Inflammatory macrophage treated with lipopolysaccharide for 4 hours (primary cell): ENCODE measurements at places on chromosomes 5 and 9.

GRCh38 chr5:161535762-161536161, 10.8 kb downstream of the GABRB2 start:
- DNase-seq: no peak

GRCh38 chr9:33202552-33203201, 35.5 kb upstream of the B4GALT1 start:
- peak; percentile 57 for DNase-seq

DNA sequence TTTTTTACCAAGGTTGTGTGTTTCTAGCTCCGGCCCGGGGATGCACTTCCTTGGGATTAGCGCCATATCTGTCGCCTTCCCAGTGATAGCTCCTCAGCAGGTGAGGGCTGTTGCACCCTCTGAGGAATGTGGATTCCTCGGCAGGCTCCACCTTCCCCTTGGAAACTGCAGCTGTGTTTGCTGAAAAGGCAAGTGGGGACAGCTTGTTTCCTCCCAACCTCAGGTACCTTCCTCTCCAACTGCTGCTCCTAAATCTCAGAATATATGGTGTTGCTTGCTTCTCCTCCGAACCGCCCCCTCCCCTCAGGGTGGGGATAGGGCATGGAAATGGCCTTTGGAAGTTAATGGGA, 1.3 kb downstream of the SLC1A1 start:
- DNase-seq: no peak

DNA sequence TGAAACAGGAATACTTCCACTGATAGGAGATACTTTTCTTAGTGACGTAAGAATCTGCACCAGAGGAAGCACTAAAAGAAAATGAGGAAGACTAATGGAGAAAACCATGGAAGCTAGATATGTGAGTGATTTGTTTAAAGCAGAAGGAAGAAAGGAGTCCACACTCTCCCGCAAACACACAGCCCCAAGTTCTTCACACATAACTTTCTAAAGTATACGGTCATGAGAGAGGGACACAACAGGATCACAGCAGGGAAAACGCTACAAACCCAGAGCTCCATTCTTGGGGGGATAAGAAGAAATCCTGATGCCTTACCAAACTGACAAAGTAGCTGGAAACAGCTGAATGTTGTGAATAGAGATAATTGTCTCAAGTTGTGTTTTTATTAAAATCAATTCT, 222.2 kb upstream of the TMEM161B start:
- DNase-seq: no peak

GRCh38 chr9:116452634-116453033, 234.5 kb upstream of the TRIM32 start:
- DNase-seq: peak; percentile 24

GRCh38 chr5:62144401-62145022, 161.5 kb upstream of the KIF2A start:
- no peak for DNase-seq

DNA sequence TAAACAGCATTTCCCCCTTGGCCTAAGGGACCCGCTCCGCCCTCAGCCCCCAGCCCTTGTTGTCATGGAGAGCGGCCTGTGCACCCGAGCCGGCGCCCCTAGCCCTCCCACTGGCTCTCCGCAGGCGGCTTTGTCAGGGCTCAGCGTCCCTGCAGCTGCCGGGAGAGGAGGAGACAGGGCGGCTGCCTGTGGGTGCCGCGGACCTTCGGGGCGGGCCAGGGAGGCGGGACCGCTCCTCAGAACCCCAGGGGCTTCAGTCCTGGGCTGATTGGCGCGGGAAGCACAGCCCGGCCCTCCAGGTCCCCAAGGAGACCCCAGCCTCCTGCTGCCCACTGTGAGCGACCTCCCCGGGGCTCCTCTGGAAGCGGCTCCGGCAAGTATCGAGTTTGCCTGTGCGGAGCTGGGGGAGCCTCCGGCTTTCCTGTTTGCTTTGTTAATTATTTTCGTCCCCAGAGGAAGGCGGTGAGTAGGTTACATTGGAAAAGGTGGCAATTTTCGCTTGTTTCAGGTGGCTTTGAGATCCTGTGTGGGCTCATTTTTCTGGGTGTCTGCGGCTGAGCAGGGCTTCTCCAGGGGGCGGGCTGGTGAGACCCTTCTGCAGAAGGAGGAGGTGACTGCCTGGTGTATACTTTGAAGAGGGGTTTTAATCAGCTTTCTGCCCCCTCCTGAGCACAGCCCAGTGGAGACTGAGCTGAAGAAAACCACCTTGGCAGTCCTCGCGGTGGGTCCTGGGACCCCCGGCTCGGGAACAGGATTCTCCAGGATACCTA, at the start of gene FGD3:
FGD3 (plus strand) TSS at position 256 of the 770 bp plus-strand sequence. CDS start 28,734 bp downstream, outside the sequence.
- no peak for DNase-seq

DNA sequence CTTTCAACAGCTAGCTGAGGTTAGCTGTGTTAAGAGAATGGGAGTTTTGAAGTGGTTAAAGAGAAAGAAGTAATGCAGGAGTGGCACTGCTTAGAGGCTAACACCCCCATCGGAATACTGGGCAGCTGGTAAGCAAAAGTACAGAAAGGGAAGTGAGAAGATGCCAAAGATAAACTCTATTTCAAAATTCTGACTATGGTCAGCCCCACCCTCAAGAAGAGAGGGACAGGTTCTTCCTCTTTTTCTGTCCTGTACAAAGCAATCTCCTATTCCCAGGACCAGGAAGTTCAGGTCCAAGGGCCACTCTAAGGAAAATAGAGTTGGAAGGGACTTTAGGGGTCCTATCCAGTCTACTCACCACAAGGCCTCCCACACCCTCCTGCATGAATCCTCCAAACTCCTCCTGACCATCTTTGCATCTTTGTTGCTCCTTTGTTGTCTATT, 45.9 kb upstream of the JAK2 start:
- DNase-seq: peak; percentile 90

DNA sequence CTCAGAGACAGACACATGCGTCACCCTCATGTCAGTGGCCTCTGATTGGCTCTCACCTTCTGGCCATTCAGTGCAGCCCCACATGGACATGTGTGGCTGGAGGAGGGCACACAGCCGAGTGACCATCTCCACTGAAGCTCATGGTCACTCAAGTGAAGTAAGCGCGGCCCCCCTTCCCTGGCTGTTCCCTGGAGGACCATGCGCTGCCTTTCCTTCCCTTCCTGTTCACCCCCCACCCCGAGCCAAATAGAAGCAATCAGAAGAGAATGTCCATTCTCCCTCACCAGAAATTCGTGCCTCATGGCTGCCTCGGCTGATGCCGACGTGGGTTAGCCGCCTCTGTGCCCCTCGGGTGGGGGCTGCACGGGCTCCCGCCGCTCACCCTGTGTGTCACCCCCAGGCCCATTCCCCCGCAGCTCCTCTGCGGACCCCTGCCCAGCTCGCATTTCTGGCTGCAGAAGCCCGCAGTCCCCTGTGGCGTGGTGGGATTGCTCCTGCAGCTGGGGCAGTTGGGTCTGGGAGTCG, 12.5 kb upstream of the COL5A1 start:
- DNase-seq: no peak

DNA sequence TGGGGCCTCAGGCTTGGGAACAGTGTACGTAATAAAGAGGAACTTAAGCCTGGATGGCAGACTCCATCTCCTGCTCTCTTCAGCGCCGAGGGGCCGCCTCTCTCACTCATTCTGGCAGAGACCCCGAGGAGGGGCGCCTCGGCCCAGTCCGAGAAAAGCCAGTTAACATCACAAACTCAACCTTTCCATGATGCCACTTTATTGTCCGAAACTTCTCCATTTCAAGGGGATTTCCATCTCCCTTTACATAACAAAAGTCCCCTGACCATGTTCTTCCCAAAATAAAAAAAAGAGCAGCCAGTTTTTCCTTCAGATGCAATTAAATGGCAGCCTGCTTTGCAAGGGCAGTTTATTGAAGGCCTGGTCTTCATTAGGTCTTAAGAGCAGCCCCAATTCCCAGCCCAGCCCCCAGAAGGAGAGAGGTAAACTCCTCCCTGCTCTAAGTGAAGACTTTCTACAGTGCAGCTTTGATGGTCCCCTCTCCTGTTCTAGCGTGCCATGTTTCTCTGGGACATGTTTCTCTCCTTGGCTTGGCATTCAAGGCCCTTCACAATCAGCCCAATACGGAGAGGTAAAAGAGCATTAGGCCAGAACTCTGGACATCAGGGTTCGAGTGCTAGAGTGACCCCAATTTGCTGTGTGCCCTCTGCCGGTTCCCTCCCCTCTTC, 19.5 kb upstream of the RAB14 start:
- peak; percentile 80 for DNase-seq

- peak; percentile 17 for DNase-seq
Measured at GRCh38 chr5:57468481-57469163, 14.0 kb downstream of the ACTBL2 start.

GRCh38 chr9:133961226-133962165, 30.6 kb downstream of the VAV2 start:
- no peak for DNase-seq

DNA sequence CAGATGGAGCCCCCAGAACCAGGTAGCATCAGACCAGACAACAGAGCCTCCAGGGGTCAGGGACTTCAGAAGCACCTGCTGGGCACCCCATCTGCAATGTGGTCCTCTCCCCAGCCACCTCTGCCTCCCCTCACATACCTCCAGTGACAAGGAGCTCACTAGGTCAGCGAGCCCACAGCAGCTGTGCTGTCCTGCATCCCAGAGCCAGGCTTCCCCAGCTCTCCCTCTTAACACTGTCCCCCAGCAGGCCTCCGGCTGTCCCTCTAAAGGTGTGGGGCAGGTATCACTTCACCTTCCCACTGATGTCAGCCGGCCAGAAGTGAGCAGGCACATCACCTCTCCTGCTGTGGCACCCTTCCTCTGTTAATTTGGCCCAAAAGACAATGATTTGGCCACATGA, 83.6 kb downstream of the LMX1B start:
- DNase-seq: no peak

DNA sequence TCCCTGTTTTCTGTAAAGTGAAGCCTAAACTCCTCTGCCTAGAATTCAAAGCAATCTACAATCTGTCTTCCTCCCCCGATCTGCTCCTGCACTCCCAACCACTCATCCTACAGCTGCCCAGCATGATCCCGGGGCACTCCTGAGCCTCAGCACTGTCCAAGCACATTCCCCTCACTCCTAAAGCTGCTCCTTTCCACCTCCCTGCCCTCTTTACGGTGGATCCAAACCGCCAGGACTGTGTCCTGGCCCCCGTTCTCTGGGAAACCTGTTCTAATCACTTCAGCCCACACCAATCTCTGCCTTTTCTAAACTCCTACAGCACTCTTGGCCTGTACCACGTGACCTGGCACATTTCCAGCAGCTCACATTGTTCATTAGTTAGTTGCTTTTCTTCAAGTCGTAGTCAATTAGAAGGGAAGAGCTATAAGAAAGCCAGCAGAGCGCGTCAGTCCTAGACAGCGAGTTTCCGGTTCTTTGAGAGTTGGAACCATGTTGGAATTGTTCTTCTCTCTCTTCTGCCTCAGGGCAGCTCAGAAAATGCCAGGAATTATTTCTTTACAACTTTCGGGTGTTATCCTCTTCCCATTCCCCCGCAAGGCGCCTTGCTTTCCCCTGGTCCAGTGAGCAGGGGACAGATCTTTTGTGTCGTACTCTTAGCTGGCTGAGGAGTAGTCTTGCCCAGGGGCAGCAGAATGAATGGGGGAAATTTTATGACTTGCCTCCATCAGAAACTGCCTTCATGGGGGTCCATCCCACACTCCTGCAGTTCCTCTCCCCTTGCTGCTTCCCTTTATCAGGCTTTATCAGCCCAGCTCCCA, 60.7 kb downstream of the NRG2 start:
- DNase-seq: no peak

DNA sequence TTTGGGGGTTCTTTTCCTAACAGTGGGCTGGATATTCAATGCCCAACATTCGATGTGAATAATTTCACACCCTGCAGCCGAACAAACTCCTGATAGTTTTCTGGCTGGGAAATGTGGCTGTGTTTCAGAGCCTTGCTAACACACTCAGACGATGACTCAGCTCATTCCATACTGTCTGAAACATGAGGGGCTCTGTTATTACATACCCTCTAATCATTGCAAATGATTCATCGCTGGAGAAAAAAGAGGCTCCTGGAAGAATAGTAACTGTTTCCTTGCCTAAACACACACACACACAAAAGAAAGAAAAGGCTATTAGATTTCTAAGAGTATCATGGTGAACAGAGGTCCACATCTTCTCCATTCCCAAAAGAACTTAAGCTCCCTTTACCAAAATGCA, 75.8 kb downstream of the OXCT1 start:
- no peak for DNase-seq

GRCh38 chr9:14323985-14324650, 10.2 kb upstream of the NFIB start:
- DNase-seq: no peak

DNA sequence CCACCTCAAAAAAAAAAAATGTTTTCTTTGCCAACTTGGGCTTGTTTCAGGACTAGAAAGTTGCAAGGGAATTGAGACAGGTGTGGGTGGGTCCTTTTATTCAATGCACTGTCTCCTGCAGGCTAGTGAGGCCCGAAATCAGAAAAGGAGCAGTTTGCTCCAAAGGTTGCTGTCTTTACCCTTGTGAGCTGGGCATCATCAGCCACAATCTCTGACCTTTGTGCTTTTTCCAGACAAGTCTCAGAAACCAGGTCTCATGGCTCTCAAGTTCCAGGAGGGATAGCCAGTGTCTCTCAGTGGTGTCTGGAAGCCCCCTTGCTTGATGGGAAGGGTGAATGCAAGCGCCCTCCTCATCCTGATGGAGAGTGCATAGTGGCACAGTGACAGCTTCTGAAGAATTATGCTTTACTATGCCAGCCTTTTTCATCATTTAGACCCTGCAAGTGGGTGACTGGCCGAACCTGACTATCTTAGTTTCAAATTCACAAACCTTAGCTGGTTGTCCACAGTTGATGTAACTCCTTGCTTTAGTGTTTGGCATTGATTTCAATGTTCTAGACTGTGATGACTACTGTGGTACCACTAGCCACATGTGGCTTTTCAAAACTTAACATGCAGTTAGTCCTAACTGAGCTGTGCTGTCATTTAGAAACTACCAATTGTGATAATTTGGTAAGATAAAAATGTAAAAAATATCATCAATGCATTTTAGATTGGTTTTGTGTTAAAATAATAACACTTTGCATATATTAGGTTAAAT, 468.6 kb downstream of the GADD45G start:
- no peak for DNase-seq

DNA sequence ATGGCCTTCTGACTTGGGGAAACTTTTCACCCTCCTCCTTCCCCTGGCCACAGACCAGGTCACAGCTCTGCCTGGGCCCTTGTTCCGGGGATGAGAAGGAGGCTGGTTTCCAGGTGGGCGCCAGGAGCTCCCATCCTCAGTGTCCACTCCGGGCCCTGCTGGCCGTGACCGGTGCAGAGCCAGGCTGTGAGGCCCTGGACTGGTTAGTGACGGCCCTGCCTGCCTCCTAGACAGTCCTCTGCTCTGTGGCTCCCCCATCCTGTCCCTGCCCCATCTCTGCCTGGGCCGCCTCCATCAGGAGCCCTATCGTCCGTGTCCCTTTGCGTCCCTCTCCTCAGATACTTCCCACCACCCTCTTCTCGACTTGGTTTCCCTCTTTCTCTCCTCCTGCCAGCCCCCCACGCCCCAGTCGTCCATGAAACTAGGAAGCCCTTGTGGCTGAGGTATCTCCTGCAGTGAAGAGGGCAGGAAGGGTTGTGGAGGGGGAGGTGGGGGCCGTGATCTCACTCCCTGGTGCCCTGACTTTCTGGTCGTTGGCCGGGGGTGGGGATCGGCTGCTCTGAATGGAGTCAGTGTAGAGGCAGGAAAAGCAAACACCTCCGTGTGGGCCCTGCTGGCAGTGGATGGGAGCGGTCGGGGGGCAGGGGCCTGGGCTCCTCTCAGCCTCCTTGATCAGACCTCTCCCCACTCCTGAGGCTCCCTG, 15.4 kb upstream of the CERCAM start:
- DNase-seq: no peak

GRCh38 chr5:177475563-177476427, 2.4 kb upstream of the DBN1 start:
- no peak for DNase-seq

- no peak for DNase-seq
Measured at GRCh38 chr9:18739127-18739526, 265.2 kb downstream of the ADAMTSL1 start.

- no peak for DNase-seq
Measured at GRCh38 chr5:83957188-83957587, 236.5 kb upstream of the HAPLN1 start.
